NCI-H2029 treated with DMSO at 0.1 percent for 48 hours (cell line): ENCODE measurements at places on chromosomes 5 and 9.
A peak's percentile ranks its signal among the peaks of the same experiment; 100 is the strongest.

GRCh38 chr5:148374690-148375360, 8.9 kb upstream of the FBXO38 start:
- DNase-seq: peak; percentile 33

GRCh38 chr5:97544240-97544639, 361.2 kb upstream of the RIOK2 start:
- no peak for DNase-seq

- no peak for DNase-seq
Observed at GRCh38 chr5:160009591-160009989, 651 bp downstream of the TTC1 start.

- DNase-seq: no peak
Observed at GRCh38 chr5:41863871-41864486, 6.2 kb downstream of the OXCT1 start.

GRCh38 chr5:17928581-17928981, 294.3 kb downstream of the TAF11L14 start:
- no peak for DNase-seq

GRCh38 chr5:107675201-107675600, 4.5 kb upstream of the EFNA5 start:
- DNase-seq: no peak

DNA sequence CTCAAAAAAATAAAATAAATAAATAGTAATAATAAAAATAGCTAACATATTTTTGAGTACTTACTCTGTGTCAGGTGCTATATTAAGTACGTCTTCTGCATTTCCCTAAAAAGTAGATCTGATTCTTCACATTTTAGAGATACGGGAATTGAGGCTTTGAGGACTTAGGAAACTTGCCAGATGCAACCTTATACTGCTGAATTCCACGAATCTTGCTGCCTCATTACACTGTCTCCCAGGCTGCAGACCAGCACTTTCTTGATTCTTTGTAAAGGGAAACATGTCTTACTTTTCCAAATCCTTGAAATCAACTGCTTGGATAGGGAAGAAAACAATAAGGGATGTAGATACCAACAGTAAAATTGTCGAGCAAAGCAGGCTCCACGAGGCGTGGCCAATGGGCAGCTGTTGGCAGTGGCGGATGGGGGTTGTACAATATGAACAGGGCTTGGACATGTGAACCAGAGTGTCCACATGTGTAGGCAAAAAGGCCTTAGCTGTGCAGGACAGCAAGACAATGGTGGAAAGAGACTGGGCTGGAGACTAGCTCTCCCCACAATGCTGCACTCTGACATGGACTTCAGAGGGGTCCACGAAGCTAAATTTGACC, 124.3 kb upstream of the RAI14 start:
- DNase-seq: no peak

- DNase-seq: no peak
Observed at GRCh38 chr9:130993303-130994030, 15.5 kb upstream of the LAMC3 start.

DNA sequence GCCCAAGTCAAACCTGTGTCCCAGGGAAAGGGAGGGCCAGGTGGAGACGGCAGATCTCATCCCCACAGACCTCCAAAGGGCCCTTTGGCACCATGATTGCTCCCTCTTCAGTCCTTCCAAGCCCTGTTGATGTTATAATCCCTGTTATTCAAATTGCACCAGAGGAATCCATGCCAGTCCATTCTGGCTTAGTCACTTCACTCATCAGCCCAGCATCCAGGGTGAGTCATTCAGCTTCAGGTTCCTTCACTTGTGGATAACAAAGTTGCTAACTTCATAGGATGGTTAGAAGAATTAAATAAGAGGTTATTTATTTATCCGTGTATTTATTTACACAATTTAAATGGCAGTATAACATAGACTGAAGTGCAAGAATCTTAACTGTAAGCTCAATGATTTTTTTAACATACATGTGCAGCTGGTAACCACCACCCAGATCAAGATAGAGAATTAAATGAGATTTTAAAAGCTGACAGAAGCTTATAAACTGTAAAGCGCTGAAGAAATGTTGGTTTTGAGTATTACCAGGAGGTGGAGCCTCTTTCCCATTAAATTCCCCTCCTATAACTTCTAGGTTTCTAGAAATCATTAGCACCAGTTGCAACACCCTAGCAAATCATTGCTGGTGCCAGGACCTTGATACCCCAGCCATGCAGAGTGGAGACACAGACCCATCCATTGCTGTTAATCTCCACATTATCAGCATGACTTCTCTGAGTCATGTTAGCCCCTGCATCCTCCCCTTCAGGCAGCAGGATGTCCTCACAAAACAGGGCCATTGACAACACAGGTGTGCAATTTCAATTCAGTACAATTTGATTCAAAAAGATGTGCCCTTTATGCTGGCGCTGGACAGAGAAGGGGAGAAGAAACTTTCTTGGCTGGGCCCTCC, 77.4 kb downstream of the SEC61B start:
- DNase-seq: no peak

DNA sequence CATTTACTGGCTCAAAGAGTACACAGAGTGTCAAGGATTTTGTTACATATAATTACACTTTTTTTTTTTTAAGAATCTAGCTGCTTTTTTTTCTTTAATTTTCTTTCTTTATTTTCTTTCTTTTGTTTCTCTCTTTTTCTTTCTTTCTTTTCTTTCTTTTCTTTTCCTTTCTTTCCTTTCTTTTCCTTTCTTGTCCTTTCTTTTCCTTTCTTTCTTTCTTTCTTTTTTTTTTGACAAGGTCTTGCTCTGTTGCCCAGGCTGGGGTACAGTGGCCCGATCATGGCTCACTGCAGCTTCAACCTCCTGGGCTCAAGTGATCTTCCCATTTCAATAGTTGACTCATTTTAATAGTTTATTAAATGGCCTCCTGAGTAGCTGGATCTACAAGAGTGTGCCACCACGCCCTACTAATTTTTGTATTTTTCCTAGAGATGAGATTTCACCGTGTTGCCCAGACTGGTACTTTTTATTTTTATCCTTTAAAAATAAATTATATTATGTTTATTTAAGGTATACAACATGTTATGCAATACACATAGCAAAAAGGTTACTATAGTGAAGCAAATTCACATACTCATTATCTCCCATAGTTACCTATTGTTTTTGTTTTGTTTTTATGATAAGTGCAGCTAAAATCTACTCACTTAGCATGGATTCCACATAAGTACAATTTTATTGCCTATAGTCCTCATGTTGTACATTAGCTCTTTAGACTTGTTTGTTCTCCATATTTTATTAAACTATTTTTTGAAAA, 381.5 kb upstream of the KLF4 start:
- DNase-seq: no peak

DNA sequence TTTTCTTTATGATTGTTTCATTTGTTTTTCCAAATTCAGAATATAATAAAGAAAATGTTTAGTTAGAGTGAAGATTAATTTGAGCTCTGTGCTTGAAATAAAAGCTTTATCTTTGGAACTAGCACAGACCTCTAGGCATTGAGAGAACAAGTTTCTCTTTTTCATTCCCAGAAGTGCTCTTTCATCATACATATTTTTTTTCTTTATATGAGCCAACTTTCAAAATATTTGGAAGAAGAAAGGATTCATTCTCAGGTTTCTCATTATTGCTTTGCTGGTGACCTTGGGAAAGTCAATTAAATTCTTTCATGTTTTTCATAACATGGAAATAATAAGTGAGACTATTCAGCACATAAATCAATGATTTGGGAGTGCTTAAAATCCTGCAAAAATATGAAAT, 16.8 kb downstream of the CTXN3 start:
- no peak for DNase-seq

GRCh38 chr5:10352430-10353240, 860 bp upstream of the MARCHF6 start:
- DNase-seq: peak; percentile 52

- no peak for DNase-seq
Observed at GRCh38 chr9:87842878-87843585, 39.6 kb upstream of the SPATA31E1 start.

- no peak for DNase-seq
Observed at GRCh38 chr5:173538018-173538417, 78.4 kb downstream of the BOD1 start.

- DNase-seq: no peak
Observed at GRCh38 chr5:168842571-168843205, 263.5 kb upstream of the PANK3 start.

DNA sequence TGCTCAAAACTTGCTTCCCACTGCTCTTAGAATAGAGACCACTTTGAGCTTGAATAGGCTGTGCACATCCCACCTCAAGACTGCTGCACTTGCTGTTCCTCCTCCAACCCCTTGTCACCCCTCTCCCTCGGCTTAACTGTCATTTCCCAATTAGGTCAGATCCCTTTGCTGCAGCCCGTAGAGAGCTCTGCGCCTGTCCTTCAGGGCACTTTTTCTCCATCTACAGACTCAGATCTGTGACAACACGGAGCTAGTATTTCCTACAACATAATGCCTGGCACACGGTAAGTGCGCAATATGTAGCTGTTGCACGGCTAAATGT, 485 bp upstream of the HABP4 start:
- no peak for DNase-seq

DNA sequence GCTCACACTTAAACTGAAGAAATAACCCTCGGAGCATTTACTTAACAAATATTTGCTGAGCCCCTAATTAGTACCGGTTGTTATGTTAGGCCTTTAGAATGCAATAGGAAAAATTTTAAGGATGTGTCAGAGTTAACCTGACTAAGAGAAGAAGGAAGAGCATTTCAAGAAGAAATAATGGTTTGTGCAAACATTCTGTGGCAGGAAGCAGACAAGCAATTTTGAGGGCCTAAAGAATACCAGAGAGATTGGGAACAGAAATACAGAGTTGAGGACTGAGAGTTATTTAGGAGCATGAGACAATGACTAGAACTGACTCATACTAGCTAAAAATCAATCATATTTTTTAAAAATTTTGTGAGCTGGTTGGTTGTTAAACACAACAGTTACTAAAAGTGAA, 218.8 kb downstream of the PRR16 start:
- no peak for DNase-seq

DNA sequence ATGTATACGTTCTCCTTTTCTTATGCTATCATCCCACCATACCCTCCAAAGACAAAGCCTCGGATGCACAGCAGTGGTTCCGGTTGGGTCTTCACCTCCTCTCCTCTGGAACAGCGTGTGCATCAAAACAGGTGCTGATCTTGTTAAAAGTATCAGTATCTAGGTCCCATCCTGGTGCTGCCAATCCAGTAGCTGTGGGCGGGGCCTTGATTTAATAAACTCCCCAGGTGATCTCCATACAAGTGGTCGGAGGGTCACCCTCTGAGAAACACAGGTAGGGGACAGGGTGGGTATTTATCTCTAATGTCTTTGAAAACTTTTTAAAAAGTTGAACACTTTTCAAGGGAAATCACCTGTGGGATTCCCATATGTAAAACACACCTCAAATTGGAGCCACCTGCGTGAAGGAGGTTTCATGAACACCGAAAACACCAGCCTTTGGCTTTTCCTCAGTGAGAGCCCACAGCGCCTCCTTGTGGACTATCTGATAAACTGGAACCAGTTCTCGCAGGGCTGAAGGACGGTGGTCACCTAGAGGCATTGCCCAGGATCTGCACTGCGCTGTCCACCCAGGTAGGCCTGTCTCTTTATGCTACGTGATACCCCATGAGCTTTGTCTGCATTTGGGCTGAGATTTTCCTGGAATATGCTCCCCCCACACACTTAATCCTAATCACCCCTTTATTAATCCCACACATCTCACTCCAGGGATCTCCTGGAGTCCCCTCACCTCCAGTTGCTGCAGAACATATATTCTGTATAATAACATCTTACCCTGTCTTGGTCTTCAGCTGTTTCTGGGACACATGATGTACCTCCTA, 80.5 kb upstream of the EPB41L4B start:
- DNase-seq: no peak

GRCh38 chr9:109192732-109193361, 25.8 kb upstream of the FRRS1L start:
- DNase-seq: peak; percentile 3

DNA sequence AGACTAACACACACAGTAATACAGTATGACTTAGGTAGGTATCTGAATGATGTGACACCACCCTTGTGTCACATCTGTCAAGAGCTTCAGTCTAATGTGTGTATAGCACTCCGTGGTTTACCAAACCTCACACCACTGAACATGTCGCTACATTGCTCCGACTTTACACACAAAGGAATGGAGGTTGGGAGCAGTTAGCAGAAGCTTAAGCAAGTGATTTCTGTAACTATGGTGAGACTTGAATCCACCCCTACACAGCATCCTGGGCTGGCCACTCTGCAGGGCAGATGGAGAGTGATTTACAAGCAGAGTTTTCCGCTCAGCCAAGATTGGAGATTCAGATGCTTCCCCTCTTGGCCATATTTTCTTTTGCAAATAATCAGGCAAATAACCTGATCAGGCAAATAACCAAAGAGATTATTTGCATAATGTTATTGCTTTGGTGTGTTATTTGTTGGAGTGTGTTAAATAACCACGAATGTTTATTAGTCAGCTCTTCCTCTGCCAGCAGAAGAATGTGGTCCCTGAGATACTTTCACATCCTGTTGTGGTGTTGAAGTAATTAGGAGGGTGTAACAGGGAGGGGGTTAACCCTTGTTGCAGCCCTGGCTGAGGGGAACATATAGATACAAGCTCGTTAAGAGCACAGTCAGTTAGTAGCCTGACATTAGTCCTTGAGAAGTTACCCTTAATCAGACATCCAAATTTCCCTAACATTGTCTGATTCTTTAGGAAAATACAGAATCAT, 92.8 kb downstream of the SNX18 start:
- DNase-seq: no peak

DNA sequence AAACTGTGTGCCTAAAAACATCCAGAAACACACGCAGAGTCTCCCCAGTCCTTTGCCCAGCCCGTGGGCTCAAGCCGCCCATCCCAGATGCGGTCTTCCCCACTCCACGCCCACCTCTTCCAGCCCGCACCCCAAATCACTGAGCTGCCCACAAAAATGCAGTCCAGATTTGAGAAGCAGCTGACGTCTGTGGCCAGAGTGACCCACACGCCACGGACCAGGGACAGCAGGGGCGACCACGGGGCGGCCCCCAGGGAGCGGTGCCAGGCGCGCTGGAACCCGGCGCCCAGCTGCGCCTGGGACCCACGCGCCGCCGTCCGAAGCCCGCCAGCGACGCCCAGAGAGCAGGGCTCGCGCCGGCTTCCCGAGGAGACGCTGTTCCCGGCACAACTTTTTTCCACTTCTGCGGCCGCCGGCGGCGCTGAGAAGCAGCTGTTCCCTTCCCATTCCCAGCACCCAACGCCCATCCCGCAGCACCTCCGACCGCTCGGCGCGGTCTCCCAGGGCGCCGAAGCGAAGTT, 674 bp downstream of the LHFPL2 start:
- no peak for DNase-seq

DNA sequence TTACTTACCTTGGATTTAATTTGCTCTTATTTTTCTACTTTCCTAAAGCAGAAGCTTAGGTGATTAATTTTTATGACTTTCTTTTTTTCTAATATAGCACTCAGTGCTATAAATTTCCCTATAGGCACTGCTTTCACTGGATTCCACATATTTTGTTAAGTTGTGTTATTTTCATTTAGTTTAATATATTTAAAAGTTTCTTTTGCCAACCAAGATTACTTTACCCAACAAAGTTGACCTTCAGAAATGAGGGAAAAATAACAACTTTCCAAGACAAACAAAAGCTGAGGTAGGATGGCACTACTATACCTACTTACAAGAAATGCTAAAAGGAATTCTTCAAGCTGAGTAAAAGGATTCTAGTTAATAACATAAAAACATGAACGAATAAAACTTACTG, 8.8 kb upstream of the IFNB1 start:
- DNase-seq: no peak

- peak; percentile 20 for DNase-seq
Observed at GRCh38 chr9:111597852-111598732, 1.4 kb downstream of the PTGR1 start.

- peak; percentile 31 for DNase-seq
Observed at GRCh38 chr9:126704892-126705766, 91.4 kb downstream of the LMX1B start.
